Suprapubic skin (tissue), 4 donors: ENCODE measurements at places on chromosomes 5 and 9.

DNA sequence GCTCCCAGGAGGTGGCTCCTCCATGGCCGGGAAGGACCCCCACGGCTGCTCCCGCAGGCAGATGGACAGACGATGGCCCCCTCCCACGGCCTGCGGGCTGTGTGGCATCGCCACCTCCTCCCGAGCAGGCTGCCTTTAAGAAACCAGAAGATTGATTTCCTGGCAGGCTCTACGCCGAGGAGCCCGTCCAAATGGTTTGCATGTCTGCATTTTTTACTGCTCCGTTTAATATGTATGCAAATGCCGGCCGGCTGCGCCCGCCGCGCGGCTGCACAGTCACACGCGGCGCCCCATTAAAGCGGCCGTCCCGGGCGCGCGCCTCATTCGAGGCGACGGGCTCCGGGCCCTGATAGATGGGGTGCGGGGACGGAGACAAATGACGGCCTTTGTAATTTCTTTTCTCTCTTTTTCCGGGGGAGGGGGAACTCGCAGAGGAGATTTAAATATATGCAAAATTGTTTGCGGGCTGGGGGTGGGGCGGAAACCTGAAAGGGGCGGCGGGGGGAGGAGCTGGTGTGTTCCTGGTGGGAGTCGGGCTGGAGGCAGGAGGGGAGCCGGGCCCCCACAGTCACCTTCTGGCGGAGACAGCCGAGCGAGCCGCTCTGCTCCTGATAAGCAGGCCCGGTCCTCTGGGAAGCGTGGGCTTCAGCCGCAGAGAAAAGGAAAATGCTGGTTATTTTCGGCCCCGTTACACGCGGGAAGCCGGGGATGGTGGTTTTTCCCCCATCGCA lies 158.7 kb upstream of the IER5L start:
- DNase-seq = no peak

- no peak for DNase-seq
Measured at GRCh38 chr5:84524491-84524890, 139.8 kb upstream of the EDIL3 start.

DNA sequence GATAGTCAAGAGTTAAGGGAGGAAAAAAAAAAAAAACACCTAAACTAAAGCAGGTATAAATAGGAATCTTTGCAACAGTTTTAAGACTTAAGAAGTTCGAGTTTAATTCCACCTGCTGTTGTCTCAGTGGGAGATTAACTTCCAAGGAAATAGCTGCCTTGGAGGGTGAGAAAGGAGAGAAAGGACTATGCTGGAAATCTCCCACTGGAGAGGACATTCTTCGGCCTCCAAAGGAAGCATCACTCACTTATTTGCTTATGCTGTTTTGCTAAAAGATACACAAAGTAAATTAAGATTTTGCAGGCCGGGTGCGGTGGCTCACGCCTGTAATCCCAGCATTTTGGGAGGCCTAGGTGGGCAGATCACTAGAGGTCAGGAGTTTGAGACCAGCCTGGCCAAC lies 317.9 kb upstream of the MPDZ start:
- no peak for DNase-seq

- DNase-seq = no peak
Measured at GRCh38 chr5:89582768-89583339, 699.9 kb upstream of the MEF2C start.

DNA sequence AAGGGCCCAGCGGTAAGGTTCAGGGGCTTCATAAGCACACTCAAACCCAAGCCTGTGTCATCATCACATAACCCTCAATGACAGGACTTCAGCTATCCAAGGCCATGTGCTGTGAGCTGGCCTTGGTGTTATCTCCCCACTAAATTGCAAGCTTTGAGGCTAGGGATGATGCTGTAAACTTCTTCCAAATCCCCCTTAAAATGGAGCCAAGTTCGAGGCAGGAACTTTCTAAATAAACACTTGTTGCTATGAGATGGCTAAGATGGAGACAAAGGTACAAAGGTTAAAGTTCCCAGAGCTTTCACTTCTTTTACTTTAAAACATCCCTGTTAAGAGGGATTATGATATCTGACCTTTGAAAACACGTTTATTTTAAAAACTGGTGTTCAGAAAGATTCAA lies 123.6 kb downstream of the MYO10 start:
- no peak for DNase-seq

- no peak for DNase-seq
Measured at GRCh38 chr9:114811301-114811700, 5.5 kb upstream of the TNFSF15 start.

DNA sequence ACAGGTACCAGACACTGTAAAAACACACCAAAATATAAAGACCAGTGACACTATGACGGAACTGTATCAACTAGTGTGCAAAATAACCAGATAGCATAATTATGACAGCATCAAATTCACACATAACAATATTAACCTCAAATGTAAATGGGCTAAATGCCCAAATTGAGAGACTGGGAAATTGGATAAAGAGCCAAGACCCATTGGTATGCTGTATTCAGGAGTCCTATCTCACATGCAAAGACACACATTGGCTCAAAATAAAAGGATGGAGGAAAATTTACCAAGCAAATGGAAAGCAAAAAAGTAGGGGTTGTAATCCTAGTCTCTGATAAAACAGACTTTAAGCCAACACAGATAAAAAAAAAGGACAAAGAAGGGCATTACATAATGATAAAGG lies 416.3 kb upstream of the ZNF608 start:
- DNase-seq = no peak

GRCh38 chr5:142740474-142741242 lies 29.5 kb upstream of the ARHGAP26 start:
- DNase-seq = no peak

- DNase-seq = no peak
Measured at GRCh38 chr5:111505096-111505495, 7.2 kb downstream of the STARD4 start.

GRCh38 chr5:99314721-99315120 lies 385.9 kb upstream of the CHD1 start:
- DNase-seq = no peak

GRCh38 chr9:34256104-34256503 lies 73.0 kb downstream of the KIF24 start:
- no peak for DNase-seq

DNA sequence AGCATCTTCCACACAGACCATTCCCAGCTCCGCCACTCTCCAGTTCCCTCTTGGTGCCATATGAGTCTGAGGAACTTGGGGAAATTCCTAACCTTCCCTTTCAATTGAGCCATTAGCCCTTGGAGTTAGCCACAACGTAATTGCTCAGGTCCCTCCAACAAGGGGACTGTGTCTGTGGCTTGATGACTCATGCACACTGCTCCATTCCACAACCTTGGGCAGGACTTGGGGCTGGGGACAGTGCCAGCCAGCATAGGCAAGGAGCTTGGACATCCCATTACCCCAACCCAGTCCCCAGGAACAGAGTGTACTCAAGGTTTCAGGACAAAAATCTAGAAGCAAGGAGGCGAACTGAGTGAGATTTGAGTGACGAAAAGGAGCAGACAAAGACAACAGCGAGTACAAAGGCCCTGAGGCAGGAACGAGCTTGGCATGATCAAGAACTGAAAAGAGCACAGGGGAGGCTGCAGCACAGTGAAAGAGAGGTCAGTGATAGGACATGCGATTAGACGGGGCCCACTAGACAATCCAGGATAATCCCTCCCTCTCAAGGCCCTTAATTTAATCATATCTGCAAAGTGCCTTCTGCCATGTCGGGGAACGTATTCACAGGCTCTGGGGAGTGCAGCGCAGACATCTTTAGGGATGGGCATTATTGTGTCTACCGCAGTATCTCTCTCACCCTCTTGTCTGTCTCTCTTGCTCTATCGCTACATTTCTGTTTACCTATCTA lies 16.0 kb upstream of the JADE2 start:
- DNase-seq = no peak

- DNase-seq = no peak
Measured at GRCh38 chr5:132677191-132677590, 3.4 kb downstream of the IL4 start.

DNA sequence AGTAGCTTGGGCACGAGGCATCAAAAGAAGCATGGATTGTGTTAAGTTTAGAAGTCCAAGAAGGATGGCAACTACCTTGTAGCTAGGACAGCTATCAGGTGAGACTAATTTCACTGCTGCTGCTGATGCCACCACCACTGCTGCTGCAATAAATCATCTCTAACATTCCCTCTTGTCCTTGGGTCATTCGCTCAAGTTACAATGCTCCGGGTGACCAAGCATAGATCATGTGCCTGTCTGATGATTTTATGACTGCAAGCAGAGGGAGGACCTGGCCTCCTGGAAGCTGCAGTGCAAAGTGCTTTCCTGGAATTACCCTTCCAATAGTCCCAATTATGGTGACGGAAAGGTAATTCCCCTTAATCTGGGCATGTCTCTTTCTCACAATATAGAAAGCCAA lies 334.4 kb downstream of the PRELID2 start:
- DNase-seq = no peak

- DNase-seq = peak; percentile 73
Measured at GRCh38 chr9:93058355-93059010, at the start of gene SUSD3. Gene SUSD3 (plus strand): TSS chr9:93058701. CDS start chr9:93058743, 42 bp downstream.

DNA sequence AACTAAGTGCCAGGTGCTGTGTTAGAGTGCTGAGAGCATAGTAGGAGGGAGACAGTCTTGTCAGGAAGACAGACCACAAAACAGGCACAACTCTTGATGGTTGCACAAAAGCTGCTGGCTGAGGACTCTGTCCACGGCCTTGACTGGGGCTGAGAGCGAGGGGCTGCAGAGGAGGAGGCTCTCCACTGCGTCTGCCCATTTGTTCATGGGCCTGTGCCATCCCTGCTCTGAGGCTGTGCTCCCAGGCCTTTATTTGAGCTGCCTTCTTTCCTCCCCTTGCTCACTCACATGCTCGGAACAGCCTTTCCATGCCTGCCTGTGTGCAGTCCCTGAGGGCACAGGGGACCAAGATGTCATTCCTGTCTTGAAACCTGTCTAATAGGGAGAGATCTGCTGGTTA lies 147.8 kb downstream of the CACNA1B start:
- DNase-seq = peak; percentile 64

DNA sequence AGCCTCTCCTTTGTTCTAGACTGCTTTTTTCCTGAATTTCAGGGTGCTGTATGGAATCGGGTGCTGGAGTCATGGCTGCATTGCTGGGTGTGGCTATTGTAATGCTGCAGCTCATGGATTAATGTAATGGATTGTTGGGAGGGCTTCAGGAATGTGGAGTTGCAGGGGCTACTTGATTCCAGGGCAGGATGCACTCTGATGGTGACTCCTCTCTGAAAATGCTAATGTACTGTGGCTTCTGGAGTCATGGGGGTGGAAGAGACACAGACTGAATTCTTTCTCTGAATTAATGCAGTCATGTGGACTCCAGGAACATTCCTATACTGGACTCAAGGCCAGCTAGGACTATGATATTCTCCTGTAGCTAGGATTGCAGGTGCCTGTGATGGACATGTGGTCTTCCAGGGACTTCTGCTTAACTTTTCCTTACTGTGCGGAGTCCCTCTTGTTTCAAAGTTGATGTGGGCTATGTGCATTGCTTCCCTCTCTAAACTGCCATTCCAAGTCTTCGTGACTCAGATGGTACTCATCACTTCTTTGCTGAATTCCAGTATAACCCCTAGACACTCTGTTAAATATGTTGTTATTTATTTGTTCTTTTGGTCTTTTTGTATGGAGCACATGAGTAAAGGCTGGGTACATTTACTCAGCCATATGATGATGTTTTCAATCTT lies 396.2 kb downstream of the KCTD16 start:
- DNase-seq = no peak

DNA sequence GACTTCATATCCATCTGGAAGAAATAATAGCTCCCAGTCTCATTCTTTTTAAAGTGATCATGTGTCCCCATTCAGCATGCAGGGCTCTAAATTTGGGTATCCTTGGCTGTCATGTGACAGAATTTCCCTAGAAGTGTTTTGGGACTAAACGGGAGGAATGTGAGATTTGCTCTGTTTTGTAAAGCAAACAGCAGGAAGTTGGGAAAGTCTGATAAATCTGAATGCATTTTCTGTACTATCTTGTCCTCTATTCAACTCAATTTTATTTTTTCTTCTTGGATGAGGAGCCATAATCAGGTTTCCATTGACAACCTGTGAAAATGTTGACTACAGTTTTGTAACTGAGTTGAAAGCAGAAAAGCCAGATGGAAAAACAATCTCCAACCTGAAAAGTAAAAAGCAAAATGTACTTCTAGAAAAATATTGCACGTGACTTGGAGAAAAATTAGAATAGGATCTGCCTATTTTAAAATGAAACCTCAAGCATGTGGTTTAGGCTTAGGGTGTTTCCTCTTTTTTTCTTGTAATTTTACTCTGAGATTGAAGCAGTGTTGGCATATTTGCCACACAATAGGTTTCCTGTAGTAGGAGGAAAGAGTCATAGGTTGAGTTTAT lies 76.2 kb upstream of the IL6ST start:
- no peak for DNase-seq
